ENCODE measurements at places on chromosomes 5 and 9.

DNA sequence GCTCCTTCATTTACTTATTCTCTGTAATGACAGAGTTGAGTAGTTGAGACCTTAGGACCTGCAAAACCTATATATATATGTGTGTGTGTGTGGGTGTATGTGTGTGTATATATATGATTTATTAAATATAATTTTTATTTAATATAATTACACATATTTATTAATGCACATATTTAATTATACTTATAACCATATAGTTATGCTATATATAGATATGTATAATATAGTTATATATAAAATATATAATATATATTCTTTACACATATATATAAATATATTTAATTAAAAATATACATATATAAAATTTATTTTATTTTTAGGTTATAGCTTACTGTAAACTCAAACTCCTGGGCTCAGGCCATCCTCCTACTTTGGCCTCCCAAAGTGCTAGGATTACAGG is 23.7 kb downstream of the ACER2 start:
- DNase-seq: no peak

GRCh38 chr9:73059247-73059646 is 92.4 kb upstream of the ANXA1 start:
- DNase-seq: no peak

DNA sequence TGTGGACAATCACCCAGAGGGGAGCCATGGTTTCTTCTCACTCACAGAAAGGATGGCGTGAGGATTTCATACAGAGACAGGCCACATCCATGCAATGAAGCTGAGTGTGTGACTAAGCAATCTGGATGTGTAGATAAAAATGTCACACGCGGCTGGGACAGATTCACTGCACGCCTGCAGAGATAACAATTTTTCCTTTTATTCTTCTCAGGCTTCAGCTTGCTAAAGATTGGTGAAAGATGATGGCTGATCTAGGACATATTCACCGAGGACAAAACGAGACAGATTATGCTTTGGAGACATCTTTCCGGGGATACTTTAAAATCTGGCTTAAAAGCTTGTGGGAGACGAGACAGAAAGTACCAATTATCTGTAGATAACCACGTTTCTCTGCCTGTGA is 313.9 kb upstream of the TRPC7 start:
- DNase-seq: no peak

DNA sequence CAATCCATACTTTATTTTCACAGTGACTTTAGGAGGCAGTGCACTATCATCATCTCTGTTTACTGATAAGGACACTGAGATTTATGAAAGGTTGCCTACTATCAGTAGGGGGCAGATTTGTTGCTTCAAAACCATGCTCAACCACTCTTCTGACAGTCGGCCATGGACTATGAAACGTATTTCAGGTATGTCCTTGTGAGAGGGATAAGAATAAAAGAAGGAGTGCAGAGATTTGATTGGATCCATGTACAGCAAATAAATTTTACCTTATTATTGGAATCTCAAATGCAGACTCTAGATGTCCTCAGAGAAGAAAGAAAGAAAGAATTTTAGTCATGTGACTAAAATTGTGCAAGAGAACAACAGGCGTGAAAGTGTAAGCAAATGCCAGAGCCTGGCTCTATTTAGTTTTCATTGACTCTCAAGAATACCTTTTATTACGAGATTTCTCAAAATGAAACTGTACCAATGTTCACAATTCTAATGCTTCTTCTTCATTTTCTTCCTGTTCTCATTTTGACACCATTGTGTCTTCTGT is 296.6 kb upstream of the RASA1 start:
- DNase-seq: no peak

GRCh38 chr9:75715360-75715759 is 175.1 kb upstream of the PCSK5 start:
- no peak for DNase-seq
